Right atrium auricular region (tissue), 2 donors: ENCODE measurements at places on chromosomes 6 and 20. TPM values are rescaled to one million over a fixed set of nuclear protein-coding genes. Genes with fewer than 3 reads are reported as not detected.

- no peaks in the 10 kb centered on the region for H3K4me1 ChIP-seq
- no peaks in the 10 kb centered on the region for H3K36me3 ChIP-seq
- H3K4me3 ChIP-seq = no peak overlapping the region
- no peak for DNase-seq
- H3K27ac ChIP-seq = no peak overlapping the region
These were observed 504.3 kb upstream of the SLC35B3 start for GRCh38 chr6:8939615-8940014.

GRCh38 chr6:170221753-170222400 is 69.0 kb downstream of the DLL1 start:
- no peaks in the 10 kb centered on the region for H3K27me3 ChIP-seq
- DNase-seq = no peak
- no peaks in the 10 kb centered on the region for H3K36me3 ChIP-seq

DNA sequence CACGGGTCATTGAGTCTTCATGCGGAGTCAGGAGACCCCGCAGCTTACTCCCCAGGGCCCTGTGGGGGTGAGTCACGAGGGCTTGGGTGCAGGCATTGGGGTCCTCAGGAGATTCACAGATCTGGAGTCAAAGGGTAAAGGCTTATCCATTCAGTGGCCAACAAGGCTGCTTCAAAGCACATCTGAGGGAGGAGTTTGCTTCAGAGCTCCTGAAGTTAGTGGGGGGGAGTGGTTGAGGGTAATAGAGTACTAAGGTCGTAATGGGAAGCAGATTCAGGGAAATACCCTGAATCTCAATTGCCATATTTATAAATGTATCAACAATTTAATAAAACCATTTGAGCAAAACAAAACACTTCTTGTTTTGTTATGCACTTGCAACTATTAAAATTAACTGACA is 37.3 kb downstream of the SH3BGRL2 start:
- H3K36me3 ChIP-seq = no peaks in the 10 kb centered on the region
- no peaks in the 10 kb centered on the region for H3K4me1 ChIP-seq
- H3K27me3 ChIP-seq = no peaks in the 10 kb centered on the region
- H3K27ac ChIP-seq = no peak overlapping the region
- no peak for DNase-seq

GRCh38 chr6:15862810-15863209 is 200.0 kb upstream of the DTNBP1 start:
- H3K4me3 ChIP-seq = no peak overlapping the region
- no peak overlapping the region for H3K27ac ChIP-seq
- H3K27me3 ChIP-seq = no peaks in the 10 kb centered on the region
- no peaks in the 10 kb centered on the region for H3K36me3 ChIP-seq
- no peaks in the 10 kb centered on the region for H3K4me1 ChIP-seq

DNA sequence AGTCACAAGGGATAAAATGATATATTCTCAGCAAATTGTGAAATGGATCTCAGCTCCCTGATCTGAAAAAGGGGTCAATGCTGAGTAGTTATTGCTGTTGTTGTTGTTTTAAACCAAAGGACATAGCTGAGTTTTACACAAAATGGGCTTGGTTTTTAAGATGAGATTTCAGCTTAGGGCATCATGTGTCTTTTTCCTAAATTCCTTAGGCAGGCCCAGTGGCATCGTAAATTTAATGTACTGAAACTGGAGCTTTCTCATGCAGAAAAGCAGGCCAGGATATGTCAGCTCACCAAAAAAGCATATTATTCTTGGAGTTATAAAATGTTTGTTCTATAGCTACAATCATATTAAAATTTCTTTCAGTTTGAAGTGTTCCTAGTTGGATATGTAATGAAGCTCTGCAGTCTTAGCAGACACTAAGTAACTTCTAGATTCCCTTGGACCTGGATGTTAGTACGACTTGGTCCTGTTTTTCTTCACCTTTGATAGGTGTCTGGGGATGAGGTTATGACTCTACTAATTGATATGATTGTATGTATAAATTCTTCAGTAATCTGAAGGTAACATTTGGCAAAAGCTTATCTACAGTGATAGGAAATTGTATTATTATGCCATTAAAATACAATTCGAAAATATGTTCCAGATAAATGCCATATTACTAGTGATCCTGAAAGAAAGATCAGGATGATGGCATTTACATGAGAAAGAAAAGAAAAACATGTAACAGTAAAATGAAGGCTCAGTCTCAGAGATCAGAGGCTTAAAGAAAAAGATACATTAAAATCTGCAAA is 663.3 kb downstream of the RFPL4B start:
- no peaks in the 10 kb centered on the region for H3K27me3 ChIP-seq
- DNase-seq = no peak
- H3K27ac ChIP-seq = no peak overlapping the region
- H3K36me3 ChIP-seq = no peaks in the 10 kb centered on the region

Gene SOBP
- 8.5 TPM for total RNA-seq

Gene FAM162B
- 1.4 TPM for total RNA-seq

Gene KCNK15
- total RNA-seq = 3.7 TPM
